ENCODE measurements at places on chromosomes 5 and 9. TPM values are rescaled to one million over a fixed set of nuclear protein-coding genes. Genes with fewer than 3 reads are reported as not detected.

Gene TAF11L9
- not detected for polyA plus RNA-seq

Gene OR1N2
- not detected for polyA plus RNA-seq

Gene FOXD4L4
- not detected for polyA plus RNA-seq

Gene RNF208
- polyA plus RNA-seq = 13.9 TPM

Gene MACIR
- 8.7 TPM for polyA plus RNA-seq

Gene PCDHGA3
- not detected for polyA plus RNA-seq

Gene PCDHAC2
- polyA plus RNA-seq = 0.05 TPM

Gene CCDC192
- polyA plus RNA-seq = not detected

Gene GPRIN1
- 0.37 TPM for polyA plus RNA-seq

Gene SLC34A3
- polyA plus RNA-seq = 0.53 TPM

Gene ARL10
- polyA plus RNA-seq = 3.5 TPM

Gene F2RL1
- polyA plus RNA-seq = 12.4 TPM

Gene ENG
- polyA plus RNA-seq = 16.0 TPM

- no peak for DNase-seq
Measured at GRCh38 chr5:175715627-175716522, 58.0 kb downstream of the HRH2 start.

- peak; percentile 65 for DNase-seq
Measured at GRCh38 chr5:179795049-179795862, 1.5 kb downstream of the LTC4S start.

GRCh38 chr5:168822745-168823281, 243.6 kb upstream of the PANK3 start:
- DNase-seq = no peak

- DNase-seq = peak; percentile 69
Measured at GRCh38 chr5:80083101-80083890, 48.1 kb downstream of the THBS4 start.

GRCh38 chr9:101582553-101582952, 12.2 kb downstream of the PPP3R2 start:
- DNase-seq = peak; percentile 22

DNA sequence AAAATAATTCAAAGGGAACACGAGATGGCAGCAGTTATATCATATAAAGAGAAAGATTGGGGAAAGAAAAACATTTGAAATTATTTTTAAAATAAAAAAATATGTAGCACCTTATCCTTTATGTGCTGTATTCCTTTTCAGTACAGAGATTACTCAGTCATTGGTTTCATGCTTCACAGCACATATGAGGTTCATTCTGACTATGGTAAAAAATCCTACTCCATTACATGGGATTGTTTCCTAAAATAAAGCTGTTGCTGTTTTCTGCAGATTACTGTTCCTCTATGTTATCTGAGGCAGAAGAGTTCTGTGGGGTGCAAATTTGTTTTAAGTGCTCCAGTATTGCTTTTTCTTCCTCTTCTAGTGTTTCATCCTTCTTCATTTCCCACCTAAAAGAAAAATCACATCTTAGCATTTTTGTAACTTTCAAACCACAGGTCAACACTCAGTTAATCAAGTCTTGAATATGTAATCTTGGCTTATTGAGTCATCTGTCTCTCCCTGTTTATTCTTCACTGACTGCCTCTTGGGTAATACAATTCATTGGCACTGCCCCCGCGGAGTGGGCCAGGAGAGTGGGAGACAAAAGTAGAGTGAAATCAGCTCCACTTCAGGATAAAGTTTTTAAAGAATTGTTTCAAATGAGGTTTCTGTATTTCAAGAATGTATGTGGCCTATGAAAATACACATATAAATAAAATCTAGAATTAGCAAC, 412.5 kb upstream of the POU5F2 start:
- no peak for DNase-seq

- no peak for DNase-seq
Measured at GRCh38 chr5:113194591-113194990, 218.0 kb downstream of the DCP2 start.

- DNase-seq = peak; percentile 68
Measured at GRCh38 chr5:16809395-16810207, 126.5 kb downstream of the MYO10 start.

GRCh38 chr5:164649266-164649665, 1143.8 kb downstream of the MAT2B start:
- no peak for DNase-seq

DNA sequence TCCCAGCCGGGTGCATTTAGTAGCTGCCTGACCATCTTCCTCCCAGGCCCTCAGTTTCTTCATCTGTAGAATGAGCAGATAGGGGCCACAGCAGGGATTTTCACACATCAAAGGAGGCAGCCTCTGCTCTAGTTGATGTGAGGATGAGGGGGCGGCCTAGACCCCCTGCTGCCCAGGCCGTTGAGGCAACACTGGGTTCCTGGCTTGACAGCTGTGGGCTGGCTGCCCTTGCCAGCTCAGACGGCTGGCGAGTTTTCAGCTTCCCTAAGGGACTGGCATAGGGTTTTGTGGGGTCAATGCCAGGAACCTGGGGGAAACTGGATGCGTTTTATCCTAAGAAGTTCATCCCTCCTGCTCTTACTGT, 49.6 kb downstream of the NDST1 start:
- DNase-seq = no peak

- DNase-seq = no peak
Measured at GRCh38 chr5:180117000-180117725, 45.6 kb upstream of the RNF130 start.

GRCh38 chr9:100505564-100506159, 32.7 kb downstream of the TMEFF1 start:
- DNase-seq = peak; percentile 65

DNA sequence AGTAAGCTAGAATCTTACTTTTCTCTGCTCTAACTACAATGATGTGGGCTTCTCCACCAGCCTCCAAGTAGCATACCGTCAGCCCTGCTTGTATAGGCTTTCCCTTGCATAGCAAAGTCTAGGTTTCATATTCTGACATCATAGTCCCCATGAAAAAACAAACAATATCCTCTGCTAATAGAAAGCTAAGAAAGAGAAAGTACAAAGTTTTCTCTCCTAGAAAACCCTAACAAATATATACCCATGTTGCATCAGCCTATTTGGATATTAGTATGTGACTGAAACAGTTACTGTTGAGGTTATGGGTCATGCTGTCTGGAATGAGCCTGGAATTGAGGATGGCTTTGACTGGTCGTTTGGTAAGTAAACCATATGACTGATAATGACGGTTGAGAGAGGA, 1696.0 kb downstream of the MAT2B start:
- DNase-seq = no peak

- peak; percentile 89 for DNase-seq
Measured at GRCh38 chr9:91714020-91714806, 235.8 kb downstream of the ROR2 start.

DNA sequence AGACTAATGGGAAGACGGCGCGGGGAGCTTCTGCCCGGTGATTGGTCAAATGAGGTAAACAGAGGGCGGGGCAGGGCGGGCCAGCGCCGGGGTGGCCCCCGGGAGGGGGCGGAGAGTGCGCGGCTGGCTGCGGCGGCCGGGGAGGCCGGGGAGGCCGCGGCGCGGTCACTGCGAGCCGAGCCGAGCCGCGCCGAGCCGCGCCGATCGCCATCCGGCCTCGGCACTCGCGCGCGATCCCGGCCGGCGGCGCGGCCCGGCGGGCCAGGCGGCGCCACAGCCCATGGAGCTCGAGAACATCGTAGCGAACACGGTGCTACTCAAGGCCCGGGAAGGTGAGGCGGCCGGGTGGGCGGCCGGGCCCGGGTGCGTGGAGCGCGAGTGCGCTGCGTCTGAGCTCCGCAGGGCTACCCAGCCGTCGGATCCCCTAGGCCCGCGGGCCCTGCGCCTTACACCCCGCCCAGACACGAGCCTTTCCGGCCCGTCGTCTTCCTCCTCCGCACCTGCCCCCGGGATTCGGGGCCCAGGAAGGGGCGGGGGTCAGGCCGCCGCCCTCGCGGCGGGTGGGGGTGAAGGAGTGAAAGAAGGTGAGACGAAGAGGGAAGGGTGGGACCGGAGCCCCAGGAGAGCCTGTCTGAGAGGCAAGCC, at the start of gene GRK6:
Gene GRK6 (plus strand): TSS at position 111 of the 645 bp plus-strand sequence. CDS start 170 bp downstream, at position 281.
- peak; percentile 57 for DNase-seq

- DNase-seq = no peak
Measured at GRCh38 chr5:148748702-148749392, 77.6 kb upstream of the ADRB2 start.

- DNase-seq = no peak
Measured at GRCh38 chr5:116699332-116699731, 124.7 kb upstream of the SEMA6A start.

- DNase-seq = no peak
Measured at GRCh38 chr9:23636199-23636598, 189.8 kb downstream of the ELAVL2 start.

DNA sequence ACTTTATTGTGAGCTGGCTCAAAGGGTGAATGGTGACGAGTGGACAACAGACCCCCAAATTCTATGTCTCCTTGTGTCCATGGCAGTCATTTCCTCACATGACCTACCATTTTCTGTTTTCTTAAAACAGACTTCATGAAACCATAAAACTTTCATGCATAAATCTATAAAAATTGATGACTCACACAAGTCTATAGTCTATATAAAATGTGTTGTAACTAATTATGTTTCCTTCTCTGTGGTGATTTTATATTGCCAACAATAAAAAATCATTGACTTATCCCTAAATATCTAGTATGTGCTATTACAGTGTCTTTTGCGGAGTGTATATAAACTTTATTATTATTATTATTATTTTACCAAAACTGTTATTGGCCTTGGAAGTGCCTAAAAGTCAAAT, 382.4 kb downstream of the MAT2B start:
- DNase-seq = no peak

DNA sequence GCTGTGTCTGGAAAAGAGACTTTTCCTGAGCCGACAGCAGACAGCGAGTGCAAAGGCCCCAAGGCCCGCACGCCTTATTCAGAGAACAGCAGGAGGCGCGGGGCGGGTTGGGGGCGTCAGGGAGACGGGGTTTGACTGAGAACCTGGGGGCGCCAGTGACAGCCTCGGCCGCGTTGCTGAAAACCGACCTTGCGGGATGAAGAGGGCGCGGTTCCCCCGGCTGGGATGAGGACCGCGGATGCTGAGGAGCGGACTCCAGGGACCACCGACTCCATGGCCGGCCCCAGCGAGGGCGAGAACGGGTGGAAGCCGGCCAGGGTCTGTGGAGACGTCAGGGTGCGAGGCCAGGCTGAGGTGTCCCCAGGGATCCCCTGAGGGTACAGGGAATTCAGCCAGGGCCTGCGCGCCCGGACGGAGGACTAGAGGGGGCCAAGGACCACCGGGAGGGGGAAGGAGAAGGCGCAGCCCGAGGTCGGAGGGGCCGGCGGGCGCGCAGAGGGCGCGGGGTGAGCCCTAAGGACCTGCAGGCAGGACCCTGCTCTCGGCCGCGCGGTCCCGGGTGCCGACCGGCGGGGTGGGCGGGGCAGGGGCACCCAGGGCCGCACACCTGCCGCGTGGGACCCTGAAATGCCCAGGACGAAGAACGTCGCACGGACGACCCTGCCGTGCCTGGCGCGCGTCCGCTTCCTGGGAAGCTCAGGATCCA, 837 bp upstream of the AHRR start:
- DNase-seq = no peak

DNA sequence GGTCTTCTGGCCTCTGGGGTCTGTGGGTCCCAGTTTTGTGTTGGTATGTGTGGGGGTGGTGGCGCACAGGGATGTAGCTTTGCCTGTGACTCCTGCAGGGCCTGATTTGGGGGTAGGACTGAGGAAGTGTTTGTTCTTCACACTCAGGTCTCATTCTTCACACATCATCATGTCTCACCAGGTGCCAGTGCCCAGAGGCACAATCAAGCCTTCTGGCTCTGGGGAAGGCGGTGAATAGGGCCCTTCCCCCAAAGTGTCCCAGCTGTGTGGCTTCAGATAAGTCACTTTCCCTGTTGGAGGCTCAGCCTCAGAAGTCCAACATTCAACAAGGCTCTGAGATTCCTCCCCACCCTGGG, 5.1 kb downstream of the DBN1 start:
- no peak for DNase-seq

DNA sequence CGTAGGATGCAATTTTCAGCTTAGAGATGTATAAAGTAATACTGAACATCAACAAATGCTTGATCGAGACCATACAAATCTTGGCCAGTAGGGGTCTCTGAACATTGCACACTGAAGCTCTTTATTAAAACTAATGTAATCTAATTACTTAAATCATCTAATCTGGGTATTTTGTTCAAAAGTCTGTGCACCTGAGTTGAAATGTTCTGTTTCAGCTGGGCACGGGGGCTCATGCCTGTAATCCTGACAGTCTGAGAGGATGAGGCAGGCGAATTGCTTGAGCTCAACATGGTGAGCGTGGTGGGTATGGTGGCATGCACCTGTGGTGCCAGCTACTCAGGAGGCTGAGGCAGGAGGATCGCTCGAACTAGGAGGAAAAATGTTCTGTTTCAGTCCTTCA, 41.0 kb downstream of the ESM1 start:
- DNase-seq = peak; percentile 54

DNA sequence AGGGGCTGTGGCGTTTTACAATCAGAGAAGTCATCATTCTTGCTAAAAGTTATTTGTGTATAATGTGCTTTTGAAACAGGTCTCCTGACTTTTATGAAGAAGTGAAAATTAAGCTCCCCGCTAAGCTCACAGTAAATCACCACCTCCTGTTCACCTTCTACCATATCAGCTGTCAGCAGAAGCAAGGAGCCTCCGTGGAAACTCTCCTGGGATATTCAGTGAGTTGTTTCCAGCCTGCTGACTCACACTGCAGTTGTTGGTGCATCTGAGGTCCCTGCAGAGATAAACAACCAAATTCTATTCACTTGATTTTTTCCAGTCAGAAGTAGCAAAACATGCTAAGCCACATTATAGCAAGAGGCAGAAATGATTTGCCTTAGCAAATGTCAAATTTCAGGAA, 156.7 kb downstream of the DOCK8 start:
- DNase-seq = no peak

DNA sequence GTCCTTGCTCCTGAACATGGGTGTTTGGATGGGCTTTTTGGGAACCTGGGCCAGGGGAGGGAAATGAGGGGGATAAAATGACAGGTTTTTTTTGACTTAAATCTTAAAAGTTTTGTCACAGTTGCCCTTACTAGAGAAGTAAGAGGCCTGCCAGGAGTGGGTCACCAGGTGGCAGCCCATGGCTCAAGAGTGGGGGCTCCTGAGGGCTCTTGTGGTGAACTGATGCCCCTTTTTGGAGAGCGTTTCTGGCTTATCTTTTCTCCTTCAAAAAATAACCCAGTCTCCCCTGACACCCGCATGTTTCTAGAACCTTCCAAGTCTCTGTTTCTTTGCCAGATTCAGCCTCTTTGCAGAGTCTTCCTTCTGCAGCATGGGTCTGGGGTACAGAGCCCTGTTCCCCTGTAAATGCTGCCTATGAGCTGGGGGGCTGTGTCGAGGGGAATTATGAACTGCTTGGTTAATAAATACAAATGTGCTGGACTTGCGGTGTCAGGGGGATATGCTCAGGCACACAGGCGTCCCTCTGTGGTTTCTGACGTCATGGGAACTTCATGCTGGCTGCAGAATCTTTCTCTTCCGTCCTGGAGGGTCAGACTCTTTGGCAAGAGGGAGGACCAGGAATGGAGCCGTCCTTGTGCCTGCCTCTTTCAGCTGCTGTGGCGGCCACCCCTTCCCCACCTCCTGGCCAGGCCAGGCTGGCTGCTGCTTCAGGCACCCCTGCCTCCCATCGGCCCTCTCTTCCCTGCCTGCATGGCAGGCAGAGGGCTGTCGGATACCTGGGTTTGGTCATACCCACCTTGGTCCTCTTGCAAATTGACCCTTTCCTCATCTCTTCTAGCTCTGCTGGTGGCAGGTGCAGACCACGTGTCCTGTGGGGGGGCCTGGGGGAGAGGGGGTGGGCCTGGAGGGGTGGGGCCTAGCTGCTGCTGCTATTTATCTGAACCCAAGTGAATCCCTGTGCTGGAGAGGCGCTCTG, 30.1 kb downstream of the PTPA start:
- peak; percentile 88 for DNase-seq
